ENCODE measurements at places on chromosomes 2 and 18.

DNA sequence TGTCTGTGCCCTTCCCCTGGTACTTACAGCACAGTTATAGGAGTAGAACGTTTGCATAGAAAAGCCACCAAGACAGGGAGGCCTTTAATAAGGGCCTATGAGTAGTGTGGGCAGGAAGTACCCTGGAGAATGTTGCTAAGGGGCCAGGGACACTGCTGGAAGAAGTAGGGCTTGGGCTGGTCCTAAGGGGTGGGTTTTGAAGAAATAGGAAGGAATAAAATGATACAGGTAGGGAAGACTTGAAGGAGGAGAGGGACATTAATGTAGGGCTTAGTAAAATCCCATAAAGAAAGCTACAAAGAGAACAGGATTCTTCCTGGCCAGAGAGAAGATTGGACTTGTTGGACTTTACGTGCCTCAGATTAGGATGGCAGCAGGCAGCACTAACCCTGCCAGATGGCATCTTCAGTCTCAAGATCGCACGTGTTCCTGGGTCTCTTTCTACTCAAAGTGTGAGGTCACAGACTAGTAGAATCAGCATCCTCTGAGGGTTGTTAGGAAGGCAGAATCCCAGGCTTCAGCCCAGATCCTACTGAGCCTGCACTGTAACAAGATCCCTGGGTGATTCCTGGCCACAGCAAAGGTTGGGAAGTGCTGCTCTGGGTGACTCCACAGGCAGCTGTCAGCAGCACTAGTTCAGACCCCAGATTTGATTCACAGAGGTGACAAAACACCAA is 39.2 kb downstream of the EPAS1 start:
- DNase-seq = no peak

DNA sequence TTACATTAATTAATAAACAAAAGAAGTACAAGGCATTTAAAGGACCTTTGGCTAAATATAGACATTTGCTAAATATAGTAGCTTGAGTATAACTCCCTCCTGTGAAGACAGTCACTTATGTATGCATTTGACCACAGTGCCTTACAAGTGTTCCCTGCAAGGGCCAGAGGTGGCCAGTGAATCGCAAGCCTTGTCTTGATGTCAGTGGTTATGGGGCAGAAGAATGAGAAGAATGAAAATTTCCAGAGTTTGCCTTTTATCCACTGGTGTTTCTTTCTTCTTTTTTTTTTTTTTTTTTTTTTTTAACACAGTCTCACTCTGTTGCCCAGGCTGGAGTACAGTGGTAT is 1.8 kb downstream of the LRRFIP1 start:
- DNase-seq = no peak

- DNase-seq = no peak
Observed at GRCh38 chr2:37125416-37125815, 31.4 kb downstream of the EIF2AK2 start.

DNA sequence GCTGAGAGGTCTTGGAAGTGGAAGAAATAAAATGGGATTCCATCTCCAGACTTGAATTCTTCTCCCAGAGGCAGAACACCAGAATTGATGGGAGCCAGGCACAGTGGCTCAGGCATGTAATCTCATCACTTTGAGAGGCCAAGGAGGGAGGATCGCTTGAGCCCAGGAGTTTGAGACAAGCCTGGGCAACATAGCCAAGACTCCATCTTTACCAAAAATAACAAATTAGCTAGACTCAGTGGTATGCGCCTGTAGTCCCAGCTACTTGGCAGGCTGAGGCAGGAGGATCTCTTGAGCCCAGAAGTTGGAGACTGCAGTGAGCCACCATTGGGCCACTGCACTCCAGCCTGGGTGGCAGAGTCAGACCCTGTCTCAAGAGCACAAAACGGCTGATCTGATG is 144.3 kb downstream of the C1D start:
- DNase-seq = no peak

DNA sequence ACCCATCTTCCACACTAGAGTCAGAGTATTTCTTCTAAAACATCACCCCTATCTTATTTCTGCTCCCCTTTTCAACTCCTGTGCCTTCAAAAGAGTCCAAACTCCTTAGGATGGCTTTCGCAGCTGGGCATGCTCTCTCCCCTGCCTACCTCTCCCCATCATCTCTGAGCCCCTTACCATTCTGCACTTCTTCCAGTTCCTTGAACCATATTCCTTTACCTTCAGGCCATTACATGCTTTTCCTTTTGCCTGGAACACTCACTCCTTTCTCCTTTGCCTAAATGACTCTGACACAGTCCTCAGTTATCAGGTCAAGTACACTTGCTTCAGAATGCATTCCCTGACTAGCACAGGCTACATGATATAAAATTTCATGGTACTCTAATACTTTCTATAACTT is 22.4 kb downstream of the APOB start:
- DNase-seq = no peak

DNA sequence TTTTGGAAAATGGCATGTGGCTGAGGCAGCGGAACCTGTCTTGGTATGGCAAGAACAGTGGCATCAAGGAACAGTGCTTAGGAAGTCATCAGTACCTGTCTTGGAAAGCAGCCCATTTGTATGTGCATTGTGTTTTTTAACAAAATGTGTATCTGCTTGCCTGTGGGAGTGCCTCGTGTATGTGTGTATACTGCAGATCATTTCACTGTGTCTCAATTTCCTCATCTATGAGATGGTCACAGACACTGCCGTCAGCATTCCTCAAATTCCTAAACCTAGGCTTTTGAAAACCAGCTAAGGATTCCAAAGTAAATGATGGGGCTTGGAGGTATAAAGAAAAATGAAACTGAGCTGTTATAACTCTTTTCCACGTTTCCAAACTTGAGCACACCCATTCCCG is 441.3 kb downstream of the RND3 start:
- no peak for DNase-seq

GRCh38 chr2:3433776-3434400 is 54.4 kb downstream of the TRAPPC12 start:
- no peak for DNase-seq

GRCh38 chr2:37090019-37090477 is 5.7 kb downstream of the GPATCH11 start:
- DNase-seq = no peak

GRCh38 chr18:50724751-50725151 is 95.1 kb downstream of the MRO start:
- DNase-seq = no peak

- no peak for DNase-seq
Observed at GRCh38 chr2:110124038-110124825, 8.6 kb upstream of the MALL start.

- DNase-seq = no peak
Observed at GRCh38 chr2:238427435-238428162, 872 bp downstream of the ASB1 start.

GRCh38 chr2:5736050-5736449 is 43.9 kb downstream of the SOX11 start:
- no peak for DNase-seq

DNA sequence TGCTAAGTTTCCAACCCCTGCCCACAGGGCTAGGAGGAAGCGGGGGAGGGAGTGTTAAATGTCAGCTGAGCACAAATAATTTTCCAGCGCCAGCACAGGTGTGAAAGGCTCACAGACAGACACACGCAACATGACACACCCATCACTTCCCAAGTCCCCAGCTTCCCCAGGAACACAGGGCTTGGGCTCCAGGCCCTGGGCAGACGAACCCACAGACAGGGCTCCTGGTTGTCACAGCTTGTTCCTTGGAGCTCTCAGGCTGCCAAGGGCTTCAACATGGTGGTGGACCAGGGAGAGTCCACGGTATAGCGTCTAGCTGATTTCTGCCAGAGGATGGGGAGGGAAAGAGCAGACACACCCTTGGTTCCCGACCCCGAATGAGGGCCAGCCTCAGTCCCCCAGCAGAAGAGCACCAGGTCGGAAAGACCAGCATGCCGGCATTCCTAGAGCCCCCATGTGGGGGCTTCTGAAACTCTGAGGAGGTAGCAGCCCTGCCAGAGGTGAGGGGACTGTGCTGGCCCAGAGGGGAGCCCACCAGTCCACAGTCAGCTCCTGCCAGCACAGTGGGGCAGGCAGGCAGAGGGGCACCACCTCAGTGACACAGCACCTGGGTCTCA is 1.9 kb downstream of the DUSP2 start:
- DNase-seq = no peak

DNA sequence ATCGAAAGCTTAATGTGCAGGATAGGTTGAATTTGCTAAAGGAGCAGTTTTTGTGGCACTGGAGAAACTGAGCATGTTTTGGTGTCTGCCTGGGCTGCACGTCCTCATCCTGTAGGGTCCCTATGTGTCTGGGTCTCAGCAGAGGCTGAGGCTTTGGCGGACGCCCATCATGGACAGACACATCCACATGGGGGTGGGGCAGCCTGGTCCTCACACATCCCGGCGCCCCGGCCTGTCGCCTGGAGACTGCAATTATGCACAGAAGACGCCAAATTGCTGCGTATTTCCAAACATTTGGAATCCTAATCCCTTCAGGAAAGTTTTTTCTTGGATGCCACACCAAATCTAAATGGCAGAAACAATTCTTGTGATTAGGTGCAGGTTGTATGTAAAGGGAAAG is 128.2 kb upstream of the TWIST2 start:
- DNase-seq = no peak
